Stomach (tissue), 19 donors: ENCODE measurements at places on chromosomes 6 and 20. TPM values are rescaled to one million over a fixed set of nuclear protein-coding genes. Genes with fewer than 3 reads are reported as not detected.
A peak's percentile ranks its signal among the peaks of the same experiment; 100 is the strongest.

DNA sequence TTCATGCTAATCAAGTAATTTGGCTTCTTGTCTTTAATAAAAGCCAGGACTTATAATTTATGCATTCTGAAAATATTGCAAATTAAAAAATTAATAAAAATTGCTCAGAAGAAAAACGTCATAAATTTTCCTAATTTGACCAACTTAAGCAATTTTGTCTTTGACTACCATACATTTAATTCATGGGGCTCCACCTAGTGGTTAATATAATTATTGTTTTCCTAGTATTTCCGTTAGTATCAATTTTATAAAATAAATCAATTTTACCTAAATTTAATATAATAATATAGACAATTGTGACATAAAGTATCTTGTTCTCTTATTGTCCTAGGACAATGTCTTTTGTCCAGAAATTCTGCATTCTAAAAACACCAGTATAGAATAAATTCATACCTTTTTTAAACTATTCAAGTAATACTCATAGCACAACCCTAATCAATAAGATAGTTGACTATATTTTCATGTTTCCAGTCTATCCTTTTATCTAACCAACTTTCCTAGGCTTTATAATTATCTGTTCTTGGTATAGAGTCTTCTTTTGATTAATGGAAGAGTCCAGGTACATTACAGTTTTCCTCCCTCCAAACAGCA, 319.9 kb downstream of the TRDN start:
- peak; percentile 16 for DNase-seq

DNA sequence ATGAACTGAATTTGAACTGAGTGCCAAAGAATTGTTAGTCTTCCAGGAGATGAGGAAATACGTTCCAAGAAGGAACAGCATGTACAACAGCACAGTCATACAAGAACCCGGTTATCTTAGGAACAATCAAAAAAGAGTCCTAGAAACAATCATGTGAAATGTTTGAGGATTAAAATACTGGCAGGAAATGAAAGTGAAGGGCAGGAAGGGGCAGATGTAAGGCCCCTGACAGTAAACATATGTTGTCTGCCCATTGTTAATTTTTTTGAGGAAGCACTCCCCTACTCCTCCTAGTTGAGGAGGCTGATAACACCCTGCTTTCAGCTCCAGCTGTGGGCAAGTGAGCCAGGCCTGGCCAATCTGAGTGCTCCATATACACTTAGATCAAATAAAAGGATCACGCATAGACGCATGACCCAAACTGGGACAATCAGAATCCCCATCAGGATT, 220.9 kb downstream of the HACE1 start:
- DNase-seq: peak; percentile 5

DNA sequence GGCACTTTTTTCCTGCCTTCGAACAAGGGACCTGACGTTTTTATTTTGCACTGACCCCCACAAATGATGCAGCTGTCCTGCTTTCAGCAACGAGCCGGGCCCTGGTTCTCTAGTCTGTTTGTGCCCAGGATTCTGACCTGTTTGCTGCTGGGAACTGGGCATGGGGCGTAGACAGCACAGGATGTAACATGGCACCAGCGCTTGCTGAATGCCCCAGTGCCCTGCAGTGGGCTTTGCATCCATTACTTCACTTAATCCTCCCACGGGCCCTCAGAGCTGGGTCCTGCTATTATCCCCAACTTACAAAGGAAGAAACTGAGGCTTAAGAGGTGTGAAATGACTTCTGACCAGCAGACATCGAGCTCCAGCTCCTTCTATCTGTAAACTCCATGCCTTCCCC, 80.4 kb upstream of the PMEPA1 start:
- DNase-seq: no peak

- no peak for DNase-seq
Observed at GRCh38 chr20:61385731-61386130, 133.7 kb downstream of the CDH4 start.

The SNAP91 gene
- total RNA-seq: not detected

The MLN gene
- not detected for total RNA-seq

The CALHM6 gene
- total RNA-seq: not detected

The LY6G6F gene
- not detected for total RNA-seq
